ENCODE measurements at places on chromosomes 13 and 19.

DNA sequence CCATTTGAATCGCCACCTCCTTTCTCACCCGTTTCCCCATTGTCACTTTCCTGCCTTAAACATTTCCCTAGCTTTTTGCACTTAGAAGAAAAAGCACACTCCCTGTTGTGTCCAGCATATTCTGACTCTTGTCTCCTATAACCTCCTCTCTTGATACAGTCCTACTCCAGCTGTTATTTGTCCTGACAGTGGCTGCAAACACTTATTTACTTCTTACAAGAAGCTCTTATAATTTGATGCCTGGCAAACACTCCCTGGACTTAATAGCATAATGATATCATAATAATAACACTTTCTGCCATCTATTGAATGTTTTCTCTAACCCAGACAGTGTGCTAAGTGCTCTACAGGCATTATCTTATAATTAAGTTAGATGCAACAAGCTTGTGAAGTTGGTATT, 76.6 kb downstream of the DGKH start:
- no peak for DNase-seq

- DNase-seq = no peak
Observed at GRCh38 chr19:36401475-36401874, 17.0 kb downstream of the ZFP82 start.

DNA sequence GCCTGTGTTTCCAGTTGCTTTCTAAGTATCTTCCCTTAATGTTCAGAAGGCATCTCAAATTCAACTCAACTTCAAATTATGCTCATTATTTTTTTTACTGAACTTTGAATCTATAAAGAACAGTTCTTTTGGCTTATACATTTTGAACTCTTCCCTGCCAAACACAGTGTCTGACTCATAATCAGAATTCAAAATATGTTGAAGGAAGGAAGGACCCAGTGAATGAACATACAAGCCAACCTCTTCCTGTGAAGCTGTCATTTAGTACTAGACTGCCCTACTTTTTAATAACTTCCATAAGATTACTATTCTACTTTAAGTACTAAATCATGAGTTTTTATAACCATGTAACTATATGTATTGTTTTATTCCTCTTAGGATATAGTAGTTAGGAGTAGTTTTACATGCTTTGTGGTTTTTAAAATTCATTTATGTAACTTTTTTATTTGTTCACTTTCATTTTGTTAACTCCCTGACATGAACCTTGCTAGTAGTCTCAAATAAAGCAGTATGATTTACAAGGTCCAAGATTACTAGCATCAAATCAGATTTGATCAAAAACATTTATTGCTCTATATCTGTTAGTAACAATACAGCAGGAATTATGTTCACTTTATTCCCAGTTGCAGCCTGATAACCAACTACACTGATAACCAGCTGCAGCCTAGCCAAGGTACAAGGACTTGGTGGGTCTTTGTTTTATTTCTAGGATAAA, 6.4 kb downstream of the NUDT15 start:
- DNase-seq = no peak

- DNase-seq = no peak
Observed at GRCh38 chr13:106230450-106230849, 305.0 kb downstream of the EFNB2 start.

DNA sequence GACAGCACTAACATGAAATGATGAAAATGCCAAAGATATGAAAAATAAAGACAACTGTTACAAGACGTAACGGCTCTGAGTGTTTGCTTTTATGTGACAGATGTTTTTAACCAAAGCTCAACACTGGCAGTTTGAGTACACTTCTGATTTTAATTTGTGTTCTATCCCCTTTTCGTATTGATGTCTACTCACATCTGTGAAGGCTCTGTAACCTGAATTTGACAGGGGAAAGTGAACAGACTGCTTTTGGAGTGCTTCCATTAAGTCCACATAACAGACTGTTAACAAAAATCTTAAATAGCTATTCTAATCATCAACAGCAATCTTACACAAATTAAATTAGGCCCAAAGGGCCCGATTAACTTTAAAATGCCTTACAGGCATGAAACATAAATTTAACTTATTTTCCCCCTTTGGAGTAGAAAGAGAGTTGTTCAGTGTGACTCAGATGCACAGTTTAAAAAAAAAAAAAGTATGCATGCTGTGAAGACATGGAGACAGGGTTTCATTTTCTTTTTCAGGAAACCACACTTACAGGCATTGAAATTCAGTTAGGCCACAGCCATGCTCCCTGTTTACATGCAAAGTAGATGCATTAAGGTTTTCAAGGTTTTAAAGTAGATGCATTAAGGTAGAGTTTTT, 16.3 kb upstream of the RNASEH2B start:
- DNase-seq = no peak

DNA sequence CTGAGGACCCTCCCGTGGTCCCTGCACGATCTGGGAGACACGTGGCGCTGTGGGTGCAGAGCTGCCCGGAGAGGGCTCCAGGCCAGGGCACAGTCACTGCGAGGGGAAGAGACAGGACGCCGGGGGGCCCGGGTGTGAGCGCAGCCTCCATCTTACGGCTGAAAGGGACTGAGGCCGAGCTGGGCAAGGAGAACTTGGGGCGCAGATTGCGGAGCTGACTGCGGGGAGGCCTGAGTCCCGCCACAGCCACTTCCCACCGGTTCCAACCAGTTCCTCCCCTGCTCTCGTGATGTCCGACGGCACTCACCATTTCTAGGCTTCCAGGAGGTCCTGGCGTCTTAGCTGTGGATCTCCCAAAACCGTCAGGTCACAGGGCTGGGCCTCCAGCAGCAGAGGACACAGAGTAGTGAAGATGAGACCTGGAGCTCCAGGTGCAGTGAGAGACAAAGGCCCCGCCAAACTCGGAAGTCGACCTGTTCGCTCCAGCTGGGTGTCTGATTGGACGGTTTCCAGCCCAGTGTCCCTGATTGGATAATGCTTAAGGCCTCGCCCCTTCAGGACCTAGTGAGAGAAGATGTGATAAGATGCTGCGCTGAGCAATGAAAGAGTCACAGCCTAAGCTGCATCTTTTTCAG, 4.8 kb upstream of the ZNF253 start:
- DNase-seq = no peak

GRCh38 chr19:308471-309205, 17.4 kb upstream of the PLPP2 start:
- DNase-seq = no peak

DNA sequence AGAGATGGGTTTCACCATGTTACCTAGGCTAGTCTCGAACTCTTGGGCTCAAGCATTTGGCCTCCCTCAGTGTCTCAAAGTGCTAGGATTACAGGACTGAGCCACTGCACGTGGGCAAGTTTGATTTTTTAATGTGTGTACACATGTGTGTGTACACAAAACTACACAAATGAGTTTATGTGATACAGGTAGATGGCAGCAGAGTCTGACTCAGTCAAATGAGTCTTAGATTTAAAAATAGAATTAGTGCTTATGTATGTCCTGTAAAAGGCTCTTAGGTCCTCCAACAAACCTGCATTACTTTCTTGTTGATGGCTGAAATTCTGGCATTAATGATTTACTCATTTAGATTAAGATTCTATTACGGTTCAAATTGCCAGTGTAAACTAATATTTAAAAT, 293.7 kb downstream of the PCDH17 start:
- no peak for DNase-seq

GRCh38 chr13:101775267-101775666, 322.8 kb downstream of the ITGBL1 start:
- no peak for DNase-seq

GRCh38 chr19:54017261-54017660, 25.8 kb downstream of the CACNG6 start:
- DNase-seq = no peak

DNA sequence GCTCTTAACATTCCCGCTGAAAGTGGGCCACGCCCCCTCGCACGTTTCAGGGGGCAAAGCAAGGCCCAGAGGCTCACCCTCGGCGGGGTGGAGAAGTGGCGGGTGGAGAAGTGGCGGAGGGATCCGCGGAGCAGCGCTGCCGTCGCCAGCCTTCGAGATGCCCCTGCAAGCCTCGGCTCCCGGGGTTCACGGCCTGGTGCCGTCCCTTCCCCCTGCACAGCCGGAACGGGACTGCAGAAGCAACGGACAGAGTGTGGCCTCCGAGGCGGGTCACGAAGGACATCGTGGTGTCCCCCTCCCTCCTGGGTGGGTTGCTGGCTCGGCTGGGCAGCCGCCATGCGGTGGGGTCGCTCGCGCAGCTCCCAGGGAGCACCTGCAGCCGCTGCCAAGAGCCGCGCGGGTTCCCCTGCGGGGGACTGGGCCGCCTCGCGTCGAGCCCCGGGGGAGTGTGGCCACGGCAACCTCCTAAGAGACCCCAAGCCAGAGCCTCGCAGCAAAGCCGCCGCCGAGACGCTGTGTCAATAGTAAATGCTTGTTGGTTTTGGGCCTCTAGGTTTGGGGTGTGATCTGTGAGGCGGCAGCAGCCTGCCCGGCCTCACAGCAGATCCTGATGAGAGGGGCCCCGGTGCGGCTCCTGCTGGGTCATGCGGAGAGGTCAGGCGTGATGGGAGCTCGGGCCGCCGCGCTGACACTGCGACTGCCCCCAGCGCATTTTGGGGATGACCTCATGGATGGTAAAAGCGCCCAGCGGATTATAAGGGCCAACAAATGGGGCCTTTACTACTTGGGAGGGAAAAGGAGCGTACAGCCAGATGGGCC, 5.5 kb downstream of the TPGS1 start:
- DNase-seq = peak; percentile 86

DNA sequence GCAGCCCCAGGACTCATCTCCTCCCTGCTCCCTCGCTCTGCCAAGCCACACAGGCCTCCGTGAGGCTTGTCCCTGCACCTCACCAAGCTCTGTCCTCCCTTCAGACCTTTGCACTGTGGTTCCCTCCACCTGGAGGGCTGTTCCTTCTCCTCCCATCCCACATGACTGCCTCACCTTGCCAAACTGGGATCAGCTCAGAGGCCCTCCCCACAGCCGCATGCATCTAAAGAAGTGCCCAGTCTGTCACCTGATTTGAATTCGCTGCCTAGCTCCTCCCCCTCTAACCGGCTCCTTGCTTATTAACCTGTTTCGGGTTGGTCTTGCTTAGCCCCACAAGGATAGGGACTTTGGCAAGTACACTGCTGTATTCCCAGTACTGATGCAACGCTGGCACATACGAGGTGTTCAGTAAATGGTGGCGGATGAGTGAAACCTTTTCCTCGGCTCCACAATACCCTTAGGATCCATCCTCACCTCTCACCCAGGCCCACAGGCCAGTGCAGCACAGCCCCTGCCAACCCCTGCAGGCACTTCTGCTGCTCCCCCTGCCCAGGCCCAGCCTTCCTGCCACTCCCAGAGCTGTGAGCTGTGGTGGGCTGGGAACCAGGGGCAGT, 4.4 kb downstream of the AKT2 start:
- DNase-seq = no peak

DNA sequence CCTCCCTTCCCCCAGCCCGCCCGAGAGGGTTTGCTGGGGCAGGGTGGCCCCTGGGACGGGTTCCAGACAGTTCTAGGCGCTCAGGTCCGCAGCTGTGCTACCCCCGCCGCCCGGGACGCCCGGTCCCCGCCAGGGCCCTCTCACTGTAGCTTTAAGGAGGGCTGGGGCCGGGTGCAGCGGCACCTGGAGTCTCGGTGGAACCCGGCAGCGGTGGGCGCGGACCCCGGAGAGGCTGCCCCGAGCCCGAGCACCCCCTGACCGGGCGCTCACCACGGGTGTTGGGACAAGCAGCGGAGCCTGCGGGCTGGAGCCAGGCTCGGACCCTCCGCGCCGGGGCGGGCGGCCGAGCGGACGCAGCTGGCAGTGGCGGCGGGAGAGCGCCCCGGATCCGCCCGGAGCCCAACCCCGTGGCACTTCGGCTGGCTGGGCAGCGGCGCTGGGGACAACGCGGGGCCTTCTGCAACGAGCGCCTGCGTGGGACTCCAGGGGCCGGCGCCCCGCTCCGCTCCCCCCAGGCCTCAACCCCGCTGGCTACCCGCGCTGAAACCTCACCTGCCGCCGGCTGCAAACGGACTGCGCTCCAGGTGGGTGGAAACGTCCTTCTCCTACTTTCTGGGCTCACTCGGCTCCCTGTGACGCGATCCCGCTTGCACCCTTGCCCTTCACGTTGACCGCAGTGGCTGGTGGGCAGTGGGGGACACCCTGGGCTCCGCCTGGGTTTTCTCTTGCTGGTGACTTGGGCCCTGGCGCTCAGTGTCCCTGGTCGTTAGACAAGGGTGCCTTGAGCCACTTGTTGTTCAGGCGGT, 81.1 kb downstream of the ZNF429 start:
- DNase-seq = no peak

- no peak for DNase-seq
Observed at GRCh38 chr19:12745166-12745897, 6.3 kb upstream of the BEST2 start.

DNA sequence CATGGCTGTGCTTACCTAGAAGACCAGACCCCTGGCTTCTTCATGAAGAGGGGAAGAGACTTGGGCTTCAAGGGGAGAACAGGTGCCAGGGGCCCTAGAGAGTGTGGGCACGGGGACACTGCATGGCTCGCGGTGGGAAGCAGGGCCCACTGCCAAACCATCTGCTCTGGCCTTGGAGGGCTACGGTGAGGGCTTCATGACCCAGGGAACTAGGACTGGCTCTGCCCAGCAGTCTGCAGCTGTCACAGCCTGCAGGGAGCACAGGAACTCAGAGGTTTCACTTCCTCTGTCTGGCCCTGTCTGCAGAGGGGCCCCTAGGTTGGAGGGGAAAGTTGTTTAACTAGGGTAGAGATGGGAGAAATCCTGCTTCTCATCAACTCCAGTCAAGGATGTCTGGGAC, 4.3 kb downstream of the ERCC1 start:
- no peak for DNase-seq

DNA sequence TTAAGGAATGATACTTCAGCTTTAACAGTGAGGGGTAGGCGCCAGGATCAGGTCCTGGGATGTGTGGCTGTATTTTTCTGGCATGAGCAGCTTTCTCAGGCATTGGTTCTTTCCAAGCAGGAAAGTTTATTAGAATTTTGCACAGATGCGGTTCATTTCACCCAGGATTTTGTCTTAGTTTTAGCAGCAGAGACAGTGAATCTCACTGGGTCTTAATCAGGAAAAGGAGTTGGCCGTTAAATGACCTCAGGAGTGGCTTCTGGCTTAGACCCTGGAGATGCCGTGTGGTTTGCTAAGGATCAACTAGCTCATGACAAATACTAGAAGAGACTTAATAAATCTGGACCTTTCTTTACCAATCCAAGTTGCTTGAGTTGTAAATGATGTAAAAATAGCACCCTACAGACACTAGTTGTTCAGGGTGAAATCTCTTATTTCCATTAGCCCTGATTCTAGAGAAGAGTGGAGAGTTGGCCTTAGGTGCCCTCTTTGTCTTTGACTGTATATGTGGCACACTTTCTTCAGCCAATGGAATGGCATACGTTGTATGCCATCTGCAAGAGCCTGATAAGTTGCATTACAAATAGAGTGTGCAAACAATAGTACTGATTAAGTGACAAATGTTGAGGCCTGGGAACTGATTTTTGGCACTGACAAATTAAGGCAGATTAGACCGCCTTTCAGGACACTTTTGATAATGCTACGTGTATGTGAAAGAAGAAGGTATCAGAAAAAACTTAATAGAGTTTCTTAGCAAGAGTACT, 34.0 kb downstream of the LRCH1 start:
- DNase-seq = no peak
